H9 (cell line): ENCODE measurements at places on chromosomes 5 and 9. TPM values are rescaled to one million over a fixed set of nuclear protein-coding genes. Genes with fewer than 3 reads are reported as not detected.
A peak's percentile ranks its signal among the peaks of the same experiment; 100 is the strongest.

ZCCHC7 gene
- 20.3 and 21.4 TPM in 2 replicates for total RNA-seq

FBXO10 gene
- 16.2 and 16.8 TPM in 2 replicates for total RNA-seq

PCDHGA8 gene
- total RNA-seq: 0.90 and 1.0 TPM in 2 replicates

BTNL3 gene
- total RNA-seq: not detected in 2 replicates

SMIM33 gene
- not detected in 2 replicates for total RNA-seq

TAF11L12 gene
- total RNA-seq: not detected in 2 replicates

SNCAIP gene
- total RNA-seq: 2.6 and 3.0 TPM in 2 replicates

- no peak for DNase-seq
Observed at GRCh38 chr5:149956685-149957084, 3.9 kb upstream of the SLC26A2 start.

GRCh38 chr9:89542401-89543021 is 44.6 kb upstream of the SEMA4D start:
- DNase-seq: no peak

- no peak for DNase-seq
Observed at GRCh38 chr9:137648396-137648795, 29.6 kb downstream of the EHMT1 start.

DNA sequence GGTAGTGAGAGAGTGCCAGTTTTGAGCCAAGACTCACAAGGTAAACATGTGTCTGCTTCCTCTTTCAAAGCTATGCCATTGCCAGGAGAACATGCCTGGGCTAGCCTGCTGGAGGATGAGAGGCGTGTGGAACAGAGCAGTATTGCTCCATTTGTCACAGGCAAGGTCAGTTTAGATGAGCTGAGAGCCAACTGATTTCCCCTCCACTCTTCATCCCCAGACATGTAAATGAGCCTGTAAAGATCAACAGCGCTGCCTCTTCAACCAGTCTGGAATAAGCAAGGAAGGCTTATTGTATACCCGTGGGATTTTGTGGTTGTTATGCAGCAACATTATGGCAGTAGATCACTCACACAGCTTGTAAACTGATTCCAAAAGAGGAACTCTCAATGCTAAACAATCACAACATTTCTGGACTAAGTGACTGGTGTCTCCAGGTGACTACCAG is 8.2 kb upstream of the GDNF start:
- peak; percentile 55 for DNase-seq

DNA sequence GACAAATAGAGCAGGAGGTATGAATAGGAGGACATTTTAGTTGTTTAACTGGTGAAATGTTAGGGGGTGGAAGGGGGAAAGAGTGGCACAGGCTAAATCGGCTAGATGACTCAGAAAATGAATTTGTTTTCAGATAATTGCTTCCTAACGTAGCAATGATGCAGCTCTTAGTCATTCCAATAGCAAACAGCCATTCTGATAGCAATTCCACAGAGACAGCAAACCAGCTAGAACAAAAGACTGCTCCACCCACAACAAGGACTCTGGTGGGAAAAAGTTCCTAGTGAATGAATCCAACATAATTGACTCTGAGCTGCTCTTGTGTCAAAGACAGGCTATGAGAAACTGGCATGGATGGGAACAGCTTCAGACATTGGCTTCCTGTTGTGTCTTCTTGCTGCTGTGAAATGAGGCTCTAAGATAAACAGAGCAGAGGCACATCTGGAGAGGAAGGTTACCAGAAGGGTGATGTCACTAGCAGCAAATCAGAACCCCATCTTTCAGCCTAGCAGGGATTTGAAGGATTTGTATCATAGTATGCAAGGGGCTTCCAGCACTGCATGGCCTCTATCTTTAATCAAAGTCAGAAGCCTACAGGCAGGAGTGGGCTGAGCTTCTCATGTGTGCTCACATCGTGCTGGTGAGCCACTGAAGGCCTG is 28.1 kb upstream of the F2RL1 start:
- no peak for DNase-seq

GRCh38 chr5:150263801-150264621 is 25.6 kb downstream of the CAMK2A start:
- DNase-seq: no peak

GRCh38 chr5:2017540-2018389 is 135.0 kb upstream of the IRX4 start:
- DNase-seq: no peak

- DNase-seq: no peak
Observed at GRCh38 chr9:115261656-115262081, 143.7 kb upstream of the TNC start.

GRCh38 chr5:34657274-34657921 is 1.3 kb downstream of the RAI14 start:
- no peak for DNase-seq

GRCh38 chr5:102801371-102801770 is 46.3 kb downstream of the PAM start:
- DNase-seq: no peak

GRCh38 chr9:37936376-37936775 is 32.4 kb upstream of the SLC25A51 start:
- DNase-seq: no peak

GRCh38 chr5:97452646-97453045 is 269.6 kb upstream of the RIOK2 start:
- no peak for DNase-seq

- no peak for DNase-seq
Observed at GRCh38 chr9:33042473-33042872, 17.4 kb downstream of the DNAJA1 start.

- DNase-seq: no peak
Observed at GRCh38 chr9:37746448-37747270, 6.9 kb upstream of the TRMT10B start.

DNA sequence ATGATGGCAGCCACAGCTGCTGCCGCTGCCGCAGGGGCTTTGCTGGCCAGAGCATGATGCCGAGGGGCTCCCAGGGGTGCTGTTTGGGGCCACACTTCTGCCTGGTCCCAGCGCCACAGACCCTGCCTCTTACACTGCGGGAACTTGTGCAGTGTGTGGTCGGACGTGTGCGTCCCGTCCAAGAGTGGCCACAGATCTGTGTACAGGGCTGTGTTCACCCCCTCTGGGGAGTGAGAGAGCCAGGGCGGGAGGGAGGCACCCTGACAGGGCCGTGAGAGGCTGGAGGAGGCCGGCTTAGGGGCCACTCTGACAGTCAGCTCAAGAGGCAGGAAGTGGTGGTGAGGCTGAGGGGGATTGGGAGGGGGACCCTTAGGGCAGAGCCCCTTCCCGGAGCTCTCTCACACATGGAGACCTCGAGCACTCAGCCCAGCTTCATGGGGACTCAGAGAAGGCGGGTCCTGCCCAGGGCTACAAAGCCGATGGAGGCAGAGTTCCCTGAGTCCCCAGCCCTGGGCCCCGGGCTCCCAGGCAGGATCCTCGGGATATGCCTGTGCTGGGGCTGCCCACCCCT is 13.1 kb upstream of the CARD19 start:
- DNase-seq: no peak

DNA sequence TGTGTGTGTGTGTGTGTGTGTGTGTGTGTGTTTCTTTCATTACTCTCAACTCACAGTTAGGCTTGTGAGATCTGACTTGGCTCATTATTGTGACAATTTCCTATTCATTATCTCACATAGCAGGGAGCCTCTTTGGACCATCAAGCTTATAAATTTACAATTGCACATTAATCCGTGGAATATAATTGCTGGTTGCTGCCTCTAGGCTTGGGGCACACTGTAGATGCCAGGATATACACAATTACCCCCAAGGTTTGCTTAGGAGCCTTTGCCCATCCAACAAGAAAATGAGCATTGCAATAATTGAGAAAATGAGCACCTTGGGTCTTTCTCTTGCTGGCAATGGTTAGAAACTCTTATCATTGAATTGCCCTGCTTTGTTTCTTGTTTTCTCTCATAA is 161.6 kb upstream of the DMRTA1 start:
- no peak for DNase-seq

DNA sequence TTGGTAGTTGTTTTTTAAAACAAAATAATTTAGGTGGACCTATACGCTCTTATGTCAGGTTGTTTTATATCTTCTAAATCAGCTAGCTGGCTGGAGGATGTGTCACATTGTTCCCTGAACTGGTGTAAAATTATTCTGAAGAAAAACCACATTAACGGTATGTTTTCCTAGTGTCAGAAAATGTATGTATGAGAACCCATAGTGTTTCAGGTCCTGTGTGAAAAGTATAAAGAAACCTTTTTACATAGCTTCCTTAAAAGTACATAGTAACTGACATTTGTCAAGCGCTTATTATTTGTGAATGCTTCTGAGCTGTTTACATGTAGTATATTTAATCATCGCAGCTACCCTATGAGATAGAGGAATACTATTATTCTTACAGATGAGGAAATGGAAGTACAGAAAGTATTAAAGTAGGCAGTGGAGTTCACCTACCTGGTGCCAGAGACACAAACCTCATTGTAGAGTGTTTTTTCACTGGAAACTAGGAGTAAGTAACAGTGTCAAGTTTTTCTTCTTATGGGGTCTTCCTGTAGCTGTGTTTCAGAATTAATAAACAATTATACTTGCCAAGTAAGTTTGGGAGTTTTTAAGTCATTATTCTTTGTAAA is 10.4 kb upstream of the FAM120AOS start:
- no peak for DNase-seq

- no peak for DNase-seq
Observed at GRCh38 chr5:54611290-54611951, 93.9 kb downstream of the SNX18 start.
